ENCODE measurements at places on chromosomes 7 and 10.

- no peak for DNase-seq
Observed at GRCh38 chr10:3805791-3806461, 20.9 kb upstream of the KLF6 start.

- DNase-seq: no peak
Observed at GRCh38 chr7:119761776-119762175, 511.2 kb upstream of the KCND2 start.

DNA sequence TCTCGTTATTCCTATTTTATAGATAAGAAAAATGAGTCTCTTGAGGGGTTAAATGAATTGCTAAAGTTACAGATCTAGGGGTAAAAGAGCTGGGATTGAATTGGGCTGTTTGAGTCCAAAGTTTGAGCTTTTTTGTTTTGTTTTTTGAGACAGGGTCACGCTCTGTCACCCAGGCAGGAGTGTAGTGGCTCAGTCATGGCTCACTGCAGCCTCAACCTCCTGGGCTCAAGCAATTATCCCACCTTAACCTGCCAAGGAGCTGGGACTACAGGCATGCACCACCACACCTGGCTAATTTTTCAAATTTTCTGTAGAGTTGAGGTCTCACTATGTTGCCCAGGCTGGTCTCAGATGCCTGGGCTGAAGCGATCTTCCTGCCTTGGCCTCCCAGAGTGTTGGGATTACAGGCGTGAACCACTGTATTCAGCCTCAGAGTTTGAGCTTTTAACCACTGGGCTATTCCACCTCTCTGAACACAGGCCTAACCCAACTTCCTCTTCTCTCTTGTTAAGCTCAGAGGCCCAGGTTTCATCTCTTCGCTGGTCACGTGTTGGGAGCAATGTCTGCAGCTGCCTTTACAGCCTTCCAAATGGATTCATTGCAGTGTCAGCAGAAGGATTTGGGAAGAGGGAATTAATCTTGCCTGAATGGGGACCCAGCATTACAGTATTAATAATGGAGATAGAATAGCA, 8.0 kb downstream of the SUFU start:
- no peak for DNase-seq

GRCh38 chr7:37322831-37323230, 125.8 kb downstream of the ELMO1 start:
- no peak for DNase-seq

DNA sequence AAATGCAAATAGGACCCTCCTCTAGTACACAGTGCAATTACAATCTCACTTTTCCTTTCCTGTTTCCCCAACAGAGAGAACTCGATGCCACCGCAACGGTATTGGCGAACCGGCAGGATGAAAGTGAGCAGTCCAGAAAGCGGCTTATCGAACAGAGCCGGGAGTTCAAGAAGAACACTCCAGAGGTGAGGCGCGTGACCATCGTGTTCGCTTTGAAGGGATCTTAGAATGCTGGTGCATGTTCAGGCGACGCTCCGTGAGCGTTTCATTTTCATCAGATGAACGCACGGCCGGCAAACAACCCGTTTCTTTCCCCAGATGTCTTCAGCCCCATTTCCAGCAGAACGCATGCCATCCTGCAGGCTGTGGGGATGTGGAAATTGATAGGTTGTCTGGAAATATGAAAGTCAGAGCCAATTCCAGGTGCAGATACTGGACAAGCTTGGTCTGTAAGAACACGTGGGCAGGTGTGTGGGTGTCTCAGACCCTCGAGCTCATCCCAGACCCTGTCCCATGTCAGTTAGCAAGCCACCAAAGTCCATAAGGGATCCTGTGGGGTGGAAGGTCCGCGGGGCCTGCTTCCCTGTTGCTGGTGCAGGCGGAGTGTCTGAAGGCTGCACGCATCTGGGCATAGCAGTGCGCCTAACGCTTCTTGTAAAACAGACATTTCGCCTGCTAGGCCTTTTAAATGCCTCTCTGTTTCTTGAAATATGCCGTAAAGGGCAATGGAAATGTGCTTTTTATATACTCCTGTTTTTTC, 98.8 kb downstream of the CUX1 start:
- DNase-seq: no peak

DNA sequence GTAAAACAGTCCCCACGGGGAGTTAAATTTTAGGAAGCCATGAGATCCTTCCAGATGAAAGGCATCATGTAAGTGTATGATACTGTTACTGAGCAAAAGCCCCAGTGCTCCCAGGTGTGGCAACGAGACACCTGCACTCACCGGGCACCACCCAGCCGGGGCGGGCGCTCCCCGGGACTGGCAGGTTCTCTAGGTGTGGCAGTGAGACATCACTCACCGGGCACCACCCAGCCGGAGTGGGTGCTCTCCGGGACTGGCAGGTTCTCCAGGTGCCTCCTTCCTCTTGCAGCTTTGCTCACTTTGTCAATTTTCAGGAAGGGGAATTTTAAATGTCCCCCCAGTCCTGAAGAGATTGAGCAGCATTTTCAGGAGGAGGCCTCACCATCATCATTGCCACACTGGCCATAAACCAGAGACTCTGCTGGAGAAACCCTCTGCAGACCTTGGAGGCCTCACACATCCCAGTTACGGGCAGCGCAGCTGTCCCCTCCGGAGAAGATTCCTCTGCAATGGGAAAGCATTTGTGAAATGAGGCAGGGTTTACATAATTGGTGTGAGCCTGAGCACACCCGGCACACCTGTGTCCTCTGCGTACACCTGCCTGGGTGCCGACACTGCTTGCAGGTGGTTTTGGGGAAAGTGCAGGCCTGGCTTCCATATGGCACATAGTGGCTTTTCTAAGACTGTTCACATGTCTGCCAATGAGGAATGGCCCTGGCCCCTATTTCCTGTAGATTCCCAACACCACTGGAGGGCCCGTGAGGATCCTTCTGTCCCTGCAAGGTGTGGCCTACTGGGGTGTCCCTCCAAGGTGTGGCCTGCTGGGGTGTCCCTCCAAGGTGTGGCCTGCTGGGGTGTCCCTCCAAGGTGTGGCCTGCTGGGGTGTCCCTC, 191.4 kb downstream of the EBF3 start:
- no peak for DNase-seq

DNA sequence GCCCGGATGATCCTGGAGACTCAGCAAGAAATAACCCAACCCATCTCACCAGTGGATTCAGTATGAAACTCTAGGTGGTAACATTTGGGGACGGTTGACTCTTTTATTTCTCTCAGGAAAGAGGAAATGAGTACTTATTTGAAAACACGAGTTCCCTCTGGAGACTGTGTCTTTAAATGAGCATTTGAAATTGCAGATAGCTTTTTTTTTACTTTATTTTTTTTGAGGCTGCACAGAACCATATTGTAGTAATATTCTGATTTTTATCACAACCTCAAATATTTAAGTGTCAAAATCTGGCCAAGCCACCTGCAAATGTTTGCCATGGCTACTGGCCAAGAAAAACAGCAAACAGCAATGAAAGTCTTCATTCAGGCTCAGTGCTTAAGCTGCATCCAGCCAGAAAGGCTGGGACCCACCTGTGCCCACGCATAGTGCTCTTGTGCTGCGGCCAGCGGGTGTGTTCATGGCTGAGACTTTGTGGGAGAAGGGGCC, 160.8 kb downstream of the CREB5 start:
- no peak for DNase-seq

GRCh38 chr10:78869508-78870454, 199.0 kb upstream of the ZMIZ1 start:
- no peak for DNase-seq

- no peak for DNase-seq
Observed at GRCh38 chr10:98563811-98564210, 117.1 kb upstream of the HPS1 start.

DNA sequence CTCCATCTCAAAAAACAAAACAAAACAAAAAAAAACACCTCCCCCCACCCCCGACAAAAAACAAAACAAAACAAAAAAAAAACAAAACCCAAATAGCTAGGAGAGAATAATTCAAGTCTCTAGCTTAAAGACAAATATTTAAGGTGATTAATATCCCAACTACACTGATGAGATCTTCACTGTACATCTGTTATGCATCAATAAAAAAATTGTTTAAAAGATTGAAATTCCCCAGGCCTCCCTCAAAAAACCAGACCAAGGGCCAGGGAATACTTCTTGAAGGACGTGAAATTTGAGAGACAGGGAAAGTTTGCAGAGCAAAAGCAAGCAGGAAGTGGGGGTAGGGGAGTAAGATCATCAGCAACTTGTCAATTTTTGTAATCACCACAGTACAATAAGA, 232.6 kb downstream of the REEP3 start:
- no peak for DNase-seq

DNA sequence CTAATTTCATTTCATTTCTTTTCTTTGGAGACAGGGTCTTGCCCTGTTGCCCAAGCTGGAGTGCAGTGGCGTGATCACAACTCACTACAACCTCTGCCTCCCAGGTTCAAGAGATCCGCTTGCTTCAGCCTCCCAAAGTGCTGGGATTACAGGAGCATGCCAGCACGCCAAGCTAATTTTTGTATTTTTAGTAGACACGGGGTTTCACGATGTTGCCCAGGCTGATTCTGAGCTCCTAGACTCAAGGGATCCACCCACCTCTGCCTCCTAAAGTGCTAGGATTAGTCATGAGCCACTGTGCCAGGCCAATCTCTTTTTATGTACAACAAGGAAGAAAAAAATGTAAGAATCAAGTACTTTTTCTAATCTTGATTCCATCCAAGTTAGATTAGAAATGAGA, 10.7 kb upstream of the KMT2E start:
- no peak for DNase-seq

DNA sequence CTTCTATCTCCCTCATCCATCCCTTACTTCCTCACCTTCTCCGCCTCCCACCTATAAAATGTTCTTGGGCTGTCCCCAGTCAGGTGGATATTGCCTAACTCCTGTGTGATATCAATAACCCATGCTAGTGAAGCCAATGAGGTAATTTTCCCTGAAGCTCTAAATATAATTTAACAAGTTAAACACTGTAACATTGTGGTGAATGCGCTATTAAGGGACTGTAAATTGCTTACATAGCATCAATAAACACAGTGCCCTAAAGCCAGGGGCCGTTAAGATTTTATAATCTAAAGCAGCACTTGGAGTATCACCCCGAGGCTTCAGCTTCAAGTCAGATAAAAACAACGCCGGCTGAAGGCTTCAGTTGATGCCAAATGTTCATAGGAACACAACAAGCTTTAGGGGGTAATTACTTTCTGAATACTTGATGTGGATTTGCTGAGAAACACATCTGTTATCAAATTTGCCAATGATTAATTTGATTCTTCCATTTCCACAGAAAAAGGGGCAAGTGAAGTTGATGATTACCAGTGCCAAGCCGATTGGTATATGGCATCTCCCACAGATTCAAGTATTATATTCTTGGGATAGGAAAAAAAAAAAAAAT, 138.4 kb downstream of the CREB5 start:
- no peak for DNase-seq

DNA sequence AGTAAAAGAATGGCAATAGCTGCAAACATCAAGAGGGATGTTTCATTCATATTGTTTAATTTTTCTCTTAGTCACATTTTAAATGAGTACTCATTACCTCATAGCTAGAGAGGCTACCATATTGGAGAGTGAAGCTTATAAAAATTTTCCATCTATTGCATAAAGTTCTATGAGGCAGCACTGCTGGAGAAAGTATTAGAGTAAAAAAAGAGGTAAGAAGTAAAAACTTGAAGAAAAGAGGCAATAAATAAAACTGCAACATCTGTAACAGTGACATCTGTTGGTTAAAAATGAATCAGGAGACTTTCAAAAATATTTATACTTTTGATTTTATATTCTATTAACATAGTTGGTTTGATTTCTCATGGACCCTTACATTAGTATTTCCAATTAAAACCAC, 284.5 kb upstream of the SEMA3D start:
- no peak for DNase-seq

GRCh38 chr7:98902523-98902922, 24.2 kb downstream of the TRRAP start:
- DNase-seq: no peak

DNA sequence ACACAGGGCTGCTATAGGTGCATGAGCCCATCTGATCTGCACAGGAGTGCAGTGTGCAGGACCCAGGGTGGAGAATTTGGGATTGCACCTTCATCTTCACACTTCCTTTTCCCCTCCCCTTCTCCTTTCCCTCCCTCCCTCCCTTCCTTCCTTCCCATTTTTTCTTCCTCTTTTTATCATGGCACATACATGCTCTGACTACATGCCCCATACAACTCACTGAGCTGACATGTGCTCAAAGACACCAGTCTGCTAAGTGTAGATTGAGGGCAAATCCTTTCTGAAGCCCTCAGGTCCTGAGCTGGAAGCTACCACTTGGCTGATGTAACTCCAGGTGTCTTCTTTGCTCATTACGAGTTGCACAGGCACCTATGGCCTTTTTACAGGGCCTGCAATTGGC, 365.3 kb upstream of the ZNF32 start:
- DNase-seq: no peak
